Progenitor cell of endocrine pancreas (in vitro differentiated cells): ENCODE measurements at places on chromosomes 1 and 21.

DNA sequence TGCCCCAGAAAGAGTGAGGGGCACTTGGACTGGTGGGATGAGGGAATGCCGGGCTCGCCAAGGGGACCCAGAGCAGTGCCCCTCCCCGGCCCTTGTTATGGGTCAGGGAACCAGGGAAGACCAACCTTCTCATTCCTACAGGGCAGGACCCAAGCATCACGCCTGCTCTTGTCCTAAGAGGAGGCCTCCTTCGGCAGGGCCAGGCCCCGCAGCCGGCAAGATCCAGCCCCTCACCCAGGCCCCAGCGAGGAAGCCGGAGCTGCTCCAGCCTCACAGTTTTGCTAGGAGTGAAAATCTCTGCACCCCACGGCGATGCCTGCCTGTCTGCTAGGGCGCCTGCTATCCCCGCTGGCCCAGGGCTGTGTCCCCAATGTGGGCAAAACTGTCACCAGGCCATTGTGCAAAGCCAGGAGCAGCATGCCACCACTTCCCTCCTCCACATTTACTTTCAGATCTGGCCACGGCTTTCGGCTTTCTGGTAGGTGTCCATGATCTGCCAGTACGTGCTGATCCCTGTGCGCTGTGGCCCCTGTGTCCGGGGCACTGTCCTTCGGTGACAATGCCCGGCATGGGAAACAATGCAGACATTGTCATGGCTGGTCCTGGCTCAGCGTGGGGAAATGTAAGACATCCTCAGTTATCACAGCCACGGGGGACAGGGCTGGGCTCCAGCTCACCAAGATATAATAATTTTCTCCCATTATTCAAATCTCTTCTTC lies 9.6 kb downstream of the ACTRT2 start:
- no peak for DNase-seq

- no peak for DNase-seq
These were observed 62.7 kb downstream of the CACHD1 start for GRCh38 chr1:64532646-64533045.

DNA sequence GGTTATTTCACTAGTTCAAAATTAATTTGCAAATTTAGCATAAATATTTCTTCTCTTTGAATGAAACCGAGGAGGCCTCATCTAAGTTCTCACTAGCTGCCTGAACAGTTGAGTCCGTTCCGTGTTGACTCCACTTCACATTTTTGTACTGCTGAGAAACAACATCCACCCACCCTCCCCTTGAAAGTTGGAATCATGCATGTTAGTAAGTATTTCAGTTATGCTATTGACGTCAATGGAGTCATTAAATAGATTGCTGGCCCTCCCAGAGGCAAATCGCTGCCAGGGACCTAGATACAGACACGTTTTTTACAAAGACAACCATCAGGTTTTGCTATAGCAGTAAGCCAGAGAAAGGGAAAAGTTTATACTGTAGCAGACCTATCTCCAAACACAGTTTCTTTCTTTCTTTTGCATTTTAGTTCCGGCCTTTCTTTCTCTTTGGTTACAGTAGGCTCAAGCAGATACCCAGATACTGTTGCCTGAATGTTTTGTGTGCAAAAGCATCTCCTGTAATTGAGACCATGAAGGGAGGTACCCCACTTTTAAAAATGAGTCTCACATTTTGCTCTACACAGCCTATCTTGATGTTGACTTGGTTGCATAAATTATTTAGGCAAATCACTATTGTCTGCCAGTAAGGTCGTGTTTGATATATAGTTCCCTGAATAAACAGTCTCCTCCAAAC lies 262.6 kb upstream of the SGIP1 start:
- DNase-seq, result no peak

DNA sequence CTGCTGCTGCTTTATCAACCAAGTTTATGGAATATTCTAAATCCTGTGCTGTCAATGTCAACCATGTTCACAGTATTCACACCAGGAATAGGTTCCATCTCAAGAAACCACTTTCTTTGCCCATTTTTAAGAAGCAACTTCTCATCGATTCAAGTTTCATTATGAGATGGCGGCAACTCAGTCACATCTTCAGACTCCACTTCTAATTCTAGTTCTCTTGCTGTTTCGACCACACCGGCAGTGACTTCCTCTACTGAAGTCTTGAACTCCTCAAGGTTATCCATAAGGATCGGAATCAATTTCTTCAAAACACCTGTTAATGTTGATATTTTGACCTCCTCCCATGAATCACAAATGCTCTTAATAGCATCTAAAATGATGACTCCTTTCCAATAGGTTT lies 39.7 kb upstream of the IFNLR1 start:
- no peak for DNase-seq

GRCh38 chr1:246280551-246280950 lies 226.5 kb downstream of the SMYD3 start:
- DNase-seq, result no peak

DNA sequence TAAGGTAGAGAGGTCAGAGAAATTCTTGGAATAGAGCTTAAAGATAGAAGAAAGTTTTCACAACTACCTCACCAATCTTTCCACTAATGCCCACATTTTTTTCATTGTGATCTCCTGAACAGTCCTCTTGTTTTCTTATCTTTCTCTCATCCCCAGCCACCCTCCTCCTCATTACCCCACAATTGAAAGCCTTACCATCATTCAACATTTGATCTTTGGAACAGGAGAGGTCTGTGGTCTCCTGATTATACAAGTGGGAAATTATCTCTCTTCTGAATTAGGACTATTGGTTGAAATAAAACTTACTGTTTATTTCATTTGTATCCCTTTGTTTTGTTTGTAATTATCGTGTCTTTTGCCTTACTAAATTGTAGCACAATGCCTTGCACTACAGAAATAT lies 29.6 kb downstream of the DNAH14 start:
- no peak for DNase-seq

DNA sequence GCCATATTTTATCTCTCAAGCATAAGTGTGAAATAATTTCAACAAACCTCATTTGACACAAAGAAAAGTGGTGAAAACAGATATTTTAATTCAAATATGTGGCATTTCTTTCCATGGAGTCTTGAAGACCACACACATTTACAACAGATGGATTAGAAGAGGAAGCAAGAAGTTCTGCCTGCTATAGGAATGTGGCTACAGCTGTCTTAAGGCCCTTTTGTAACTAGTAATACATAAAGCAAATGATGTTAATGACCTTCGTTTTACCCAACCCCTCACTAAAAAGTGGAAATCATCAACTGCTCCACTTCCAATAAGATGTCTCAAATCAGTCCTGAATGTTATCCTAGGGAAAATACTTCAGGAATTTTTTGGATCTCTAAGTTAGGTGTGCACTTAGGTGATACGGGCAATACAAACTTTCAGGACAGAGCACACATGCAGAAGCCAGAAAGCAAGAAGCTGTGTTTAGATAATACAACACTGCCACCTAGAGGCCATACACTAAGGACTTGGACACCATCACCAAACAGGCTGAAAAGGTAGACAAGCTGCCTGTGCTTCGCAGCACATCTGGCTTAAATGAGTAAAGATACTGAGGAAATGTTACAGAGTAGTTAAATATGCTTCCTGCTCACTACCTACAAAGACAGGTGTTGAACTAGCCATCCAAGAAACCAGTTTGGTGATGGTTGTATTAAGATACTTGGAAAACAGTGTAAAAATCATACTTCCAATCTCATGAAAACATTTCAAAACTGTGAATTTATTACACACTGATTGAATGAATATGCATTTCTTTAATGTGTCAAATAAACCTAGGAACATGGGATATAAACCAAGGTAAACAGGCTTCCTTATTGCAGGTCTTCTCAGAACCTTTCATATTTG lies 24.4 kb downstream of the RRAGC start:
- no peak for DNase-seq

DNA sequence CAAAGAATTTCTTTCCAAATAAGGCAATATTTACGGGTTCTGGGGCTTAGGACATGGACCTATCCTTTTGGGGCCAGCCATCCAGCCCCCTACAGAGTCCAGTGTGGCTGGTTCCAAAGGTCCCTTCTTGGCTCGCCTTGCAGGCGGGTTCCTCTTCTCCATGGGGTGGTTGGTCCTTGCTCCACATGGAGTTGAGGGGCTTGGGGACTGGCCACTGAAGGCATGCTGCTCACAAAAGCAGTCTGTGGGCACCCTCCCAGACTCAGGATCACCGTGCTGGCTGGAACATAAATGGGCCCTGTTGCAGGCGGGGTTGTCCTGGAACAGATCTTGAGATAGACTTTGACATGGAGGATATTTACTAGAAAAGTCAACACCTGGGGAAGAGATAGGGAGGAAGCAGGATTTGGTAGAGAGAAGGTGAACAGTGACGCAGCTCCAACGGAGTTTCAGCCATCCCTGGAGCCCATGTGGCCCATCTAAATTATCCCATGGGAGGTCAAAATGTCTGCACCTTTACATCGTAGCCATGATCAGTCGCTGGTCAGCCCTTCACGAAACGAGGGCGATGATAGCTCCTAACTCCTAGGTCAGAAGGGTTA lies 39.1 kb upstream of the LRP8 start:
- DNase-seq, result no peak

- DNase-seq, result no peak
These were observed 159.0 kb upstream of the ZNHIT6 start for GRCh38 chr1:85867189-85867588.

- no peak for DNase-seq
These were observed 5.2 kb upstream of the KAZN start for GRCh38 chr1:14593302-14593701.

DNA sequence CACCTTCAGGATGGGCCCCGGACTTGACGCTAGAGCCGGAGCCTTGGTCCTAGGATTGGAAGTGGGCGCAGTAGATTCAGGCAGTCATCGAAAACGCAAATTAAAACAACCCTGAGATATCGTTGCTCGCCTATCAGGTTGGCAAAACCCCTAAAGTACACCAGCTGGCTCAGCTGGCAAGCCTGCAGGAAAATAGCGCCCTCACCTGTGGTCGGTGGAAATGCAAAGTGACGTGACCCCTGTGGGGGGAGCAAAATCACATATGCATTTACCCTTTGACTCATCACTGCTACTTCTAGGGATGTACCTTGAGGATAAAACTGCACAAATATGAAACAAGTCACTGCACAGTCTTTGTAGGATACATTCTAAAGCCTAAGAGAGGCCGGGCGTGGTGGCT lies 170.3 kb upstream of the TMEM51 start:
- DNase-seq, result no peak

GRCh38 chr1:37358992-37359391 lies 115.4 kb upstream of the ZC3H12A start:
- DNase-seq, result no peak
